ENCODE measurements at places on chromosomes 4 and X.

DNA sequence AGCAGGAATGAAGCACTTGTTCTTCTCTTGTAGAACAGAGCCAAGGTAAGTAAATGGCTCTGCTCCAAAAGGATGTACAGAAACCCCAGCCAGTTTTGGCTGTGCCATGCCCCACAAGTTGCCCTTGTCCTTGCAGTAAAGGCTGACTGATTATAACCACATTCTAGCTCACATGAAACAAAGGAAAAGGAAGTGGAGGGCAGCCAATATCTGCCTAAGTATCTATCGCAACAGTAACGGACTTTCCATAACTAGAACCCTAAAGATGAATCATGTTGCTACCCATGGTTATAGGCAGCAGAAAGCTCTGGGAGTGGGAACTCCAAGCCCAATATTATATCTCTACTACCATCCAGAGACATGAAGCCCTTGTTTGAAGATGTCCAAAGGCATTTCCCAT, 95.7 kb downstream of the COMMD8 start:
- DNase-seq = no peak

- no peak for DNase-seq
Observed at GRCh38 chr4:100428051-100428450, 89.8 kb downstream of the EMCN start.

- DNase-seq = peak; percentile 20
Observed at GRCh38 chr4:152540293-152540674, 4.4 kb upstream of the FBXW7 start.

- no peak for DNase-seq
Observed at GRCh38 chr4:7797330-7797729, 142.3 kb downstream of the AFAP1 start.

DNA sequence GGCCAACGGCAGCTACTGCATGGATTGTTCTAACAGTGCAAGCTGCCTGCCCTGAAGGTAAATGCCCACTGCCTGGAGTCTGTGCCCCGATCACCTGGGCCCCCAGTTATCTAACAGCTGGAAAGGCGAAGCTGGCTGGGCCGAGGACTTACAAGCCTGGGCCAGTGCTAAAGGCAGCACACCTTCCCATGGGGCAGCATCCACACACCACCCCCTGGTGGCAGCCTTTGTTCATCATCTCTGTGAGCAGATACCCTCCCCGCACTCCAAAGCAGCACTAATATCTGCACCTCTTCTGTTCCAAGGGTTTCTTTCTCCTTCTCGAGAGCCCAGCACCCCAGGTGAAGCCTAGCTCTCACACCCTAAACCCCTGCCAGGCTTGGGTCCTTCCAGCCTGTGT, 7.6 kb downstream of the SLC2A9 start:
- DNase-seq = peak; percentile 67

GRCh38 chr4:150493851-150494250, 88.1 kb upstream of the MAB21L2 start:
- no peak for DNase-seq

DNA sequence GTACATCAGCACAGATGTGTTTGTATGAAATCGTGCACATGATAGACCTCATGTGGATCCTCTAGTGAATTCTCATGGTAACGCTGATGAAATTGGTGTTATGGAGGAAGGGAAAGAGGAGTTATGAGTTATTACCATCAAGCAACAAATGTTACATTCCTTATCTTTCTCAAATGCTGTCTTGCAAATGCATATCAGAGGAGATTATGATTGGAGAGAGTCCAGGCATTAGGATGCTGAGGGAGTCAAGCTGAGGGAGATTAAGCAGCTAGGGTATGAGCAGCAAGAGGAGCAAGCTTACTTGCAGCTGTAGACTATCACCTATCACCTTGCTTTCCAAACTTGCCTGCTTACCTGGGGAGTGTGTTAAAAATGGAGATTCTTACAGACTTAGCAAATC, 36.8 kb upstream of the SFRP2 start:
- no peak for DNase-seq

DNA sequence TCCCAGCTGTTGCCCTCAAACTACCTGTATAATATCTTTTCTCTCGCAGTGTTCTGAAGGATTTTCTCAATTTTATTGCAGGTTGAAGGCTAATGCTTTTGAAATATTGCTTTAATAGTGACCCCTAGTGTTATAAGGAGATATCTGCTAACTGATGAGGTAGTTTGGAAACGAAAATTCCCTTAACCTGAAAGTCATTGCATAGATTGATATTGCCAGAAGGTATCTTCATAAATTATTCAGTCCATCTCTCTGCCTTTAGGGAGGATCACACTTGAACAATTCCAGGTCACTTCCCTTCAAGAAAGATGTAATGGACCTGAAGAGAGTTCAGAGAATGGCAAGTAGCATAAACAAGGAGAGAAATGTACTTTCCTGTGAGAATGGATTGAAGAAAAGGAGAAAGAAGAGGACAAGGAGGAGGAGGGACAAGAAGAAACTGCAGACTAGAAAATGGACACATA, 44.1 kb downstream of the TIGD4 start:
- DNase-seq = no peak

- DNase-seq = peak; percentile 71
Observed at GRCh38 chrX:53312946-53313727, 31.8 kb upstream of the IQSEC2 start.

- no peak for DNase-seq
Observed at GRCh38 chr4:95601356-95601755, 52.6 kb upstream of the UNC5C start.

DNA sequence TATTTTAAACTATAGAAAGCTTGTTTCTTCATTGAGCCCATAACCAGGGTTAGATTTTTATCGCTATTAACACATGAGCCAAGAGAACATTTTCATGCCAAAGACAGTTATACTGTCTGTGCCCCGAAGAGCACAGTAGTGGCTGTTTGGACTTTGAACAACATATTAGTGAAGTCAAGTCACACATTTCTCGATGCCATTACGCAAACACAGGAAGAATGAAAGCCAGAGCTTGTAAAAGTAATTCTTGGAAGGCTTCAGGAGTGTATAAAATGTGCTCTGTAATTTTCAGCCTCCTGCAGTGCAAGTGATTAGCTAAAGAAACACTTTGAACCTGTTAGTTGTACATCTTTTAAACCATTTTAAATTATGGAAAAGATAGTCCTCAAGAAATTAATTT, 590.7 kb upstream of the PITX2 start:
- no peak for DNase-seq

DNA sequence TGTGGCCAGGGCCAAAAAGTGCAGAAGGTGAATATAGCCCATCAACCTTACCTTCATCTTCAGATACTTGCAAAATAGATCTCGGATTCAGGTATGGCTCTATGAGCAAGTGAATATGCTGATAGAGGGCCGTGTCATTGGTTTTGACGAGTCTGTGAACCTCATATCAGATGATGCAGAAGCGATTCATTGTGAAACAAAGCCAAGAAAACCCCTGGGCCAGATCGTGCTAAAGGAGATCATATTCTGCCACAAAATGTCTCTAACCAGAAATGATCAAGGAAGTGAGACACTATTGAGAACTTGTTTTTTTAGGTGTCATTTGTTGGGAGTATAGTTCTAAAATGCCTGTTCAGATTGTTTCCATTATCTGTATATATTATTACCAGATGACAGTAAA, 48.3 kb downstream of the PDK3 start:
- DNase-seq = peak; percentile 68

- DNase-seq = no peak
Observed at GRCh38 chrX:108399418-108400165, 38.6 kb downstream of the COL4A6 start.

- no peak for DNase-seq
Observed at GRCh38 chrX:139850968-139851367, 81.9 kb downstream of the ATP11C start.

- no peak for DNase-seq
Observed at GRCh38 chrX:13043938-13044337, 482 bp downstream of the FAM9C start.

DNA sequence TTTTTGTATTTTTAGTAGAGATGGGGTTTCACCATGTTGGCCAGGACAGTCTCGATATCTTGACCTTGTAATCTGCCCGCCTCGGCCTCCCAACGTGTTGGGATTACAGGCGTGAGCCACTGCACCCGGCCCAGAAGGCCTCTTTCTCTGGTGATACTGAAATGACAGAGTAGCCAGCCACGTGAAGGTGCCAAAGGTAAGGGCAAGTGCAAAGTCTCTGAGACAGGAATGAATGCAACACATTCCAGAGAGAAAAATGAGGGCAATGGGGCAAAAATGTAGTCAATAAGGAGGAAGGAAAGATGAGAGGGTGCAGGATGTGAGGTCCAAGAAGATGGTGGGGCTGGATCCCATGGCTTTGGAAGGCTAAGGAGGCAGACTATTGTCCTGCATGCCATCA, 176.0 kb downstream of the NR3C2 start:
- no peak for DNase-seq

DNA sequence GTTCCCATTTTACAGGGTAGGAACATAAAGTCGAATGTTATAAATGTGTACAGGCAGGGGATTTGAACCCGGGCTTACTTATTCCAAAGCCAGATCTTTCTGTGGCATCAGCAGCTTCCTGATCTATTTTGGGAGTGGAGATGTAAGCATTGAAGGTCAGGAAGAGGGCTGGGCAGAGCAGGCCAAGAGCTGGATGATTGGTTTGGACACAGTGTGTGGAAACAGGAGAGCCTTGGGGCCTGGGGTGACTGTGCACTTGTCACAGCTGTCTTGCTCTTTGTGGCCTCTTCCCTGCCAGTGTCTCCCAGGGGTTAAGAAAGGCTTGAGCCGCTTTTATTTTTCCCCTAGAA, 127.9 kb upstream of the ENPP6 start:
- no peak for DNase-seq
